ENCODE measurements at places on chromosomes 4 and X.

GRCh38 chrX:53116101-53116500 lies 22.2 kb downstream of the KANTR start:
- peak; percentile 88 for DNase-seq

DNA sequence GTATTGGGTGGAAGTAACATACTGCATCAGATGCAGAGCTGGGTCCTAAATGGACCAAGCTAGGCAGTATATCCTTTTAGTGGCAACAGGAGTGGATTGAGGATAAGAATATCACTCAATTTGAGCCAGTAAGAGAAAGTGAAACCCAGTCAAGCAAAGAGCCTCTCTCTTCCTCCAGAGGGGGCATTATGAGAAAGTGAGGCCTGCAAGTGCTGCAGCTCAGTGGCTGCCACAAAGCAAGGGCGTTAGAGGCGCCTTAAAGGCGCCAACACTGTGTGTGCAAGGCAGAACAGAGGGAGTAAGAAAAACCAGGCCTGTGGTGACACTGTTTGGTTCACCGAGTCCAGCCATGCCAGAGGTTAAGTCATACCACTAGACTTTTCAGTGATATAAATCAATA lies 17.5 kb downstream of the STX18 start:
- DNase-seq = no peak

DNA sequence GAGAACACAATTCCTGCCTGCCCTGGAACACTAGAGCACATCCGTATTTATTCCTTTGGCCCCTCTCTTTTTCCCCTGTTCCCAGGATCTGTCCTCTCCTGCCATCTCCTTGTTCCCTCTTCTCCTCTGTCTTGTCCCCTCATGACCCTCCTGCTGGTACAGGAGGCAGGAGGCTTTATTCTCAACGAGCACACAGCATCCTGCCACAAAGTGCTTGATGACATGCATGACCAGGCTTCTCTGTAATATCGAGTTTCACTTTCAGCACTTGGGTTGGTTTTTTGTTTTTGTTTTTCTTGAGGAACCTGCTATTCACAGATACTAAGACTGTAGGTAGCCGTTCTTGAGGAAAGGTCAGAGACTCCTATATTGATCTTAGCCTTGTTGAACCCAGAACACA lies 35.3 kb downstream of the NALF2 start:
- DNase-seq = no peak

GRCh38 chr4:1979477-1980196 lies 29.1 kb downstream of the NELFA start:
- no peak for DNase-seq

- DNase-seq = peak; percentile 90
Observed at GRCh38 chr4:16532240-16532970, 306.1 kb upstream of the TAPT1 start.

- no peak for DNase-seq
Observed at GRCh38 chrX:2317527-2318055, 183.2 kb downstream of the DHRSX start.

GRCh38 chrX:18617407-18617750 lies 54.5 kb downstream of the RS1 start:
- peak; percentile 54 for DNase-seq

- DNase-seq = peak; percentile 51
Observed at GRCh38 chrX:41406201-41406600, 40.9 kb upstream of the NYX start.

DNA sequence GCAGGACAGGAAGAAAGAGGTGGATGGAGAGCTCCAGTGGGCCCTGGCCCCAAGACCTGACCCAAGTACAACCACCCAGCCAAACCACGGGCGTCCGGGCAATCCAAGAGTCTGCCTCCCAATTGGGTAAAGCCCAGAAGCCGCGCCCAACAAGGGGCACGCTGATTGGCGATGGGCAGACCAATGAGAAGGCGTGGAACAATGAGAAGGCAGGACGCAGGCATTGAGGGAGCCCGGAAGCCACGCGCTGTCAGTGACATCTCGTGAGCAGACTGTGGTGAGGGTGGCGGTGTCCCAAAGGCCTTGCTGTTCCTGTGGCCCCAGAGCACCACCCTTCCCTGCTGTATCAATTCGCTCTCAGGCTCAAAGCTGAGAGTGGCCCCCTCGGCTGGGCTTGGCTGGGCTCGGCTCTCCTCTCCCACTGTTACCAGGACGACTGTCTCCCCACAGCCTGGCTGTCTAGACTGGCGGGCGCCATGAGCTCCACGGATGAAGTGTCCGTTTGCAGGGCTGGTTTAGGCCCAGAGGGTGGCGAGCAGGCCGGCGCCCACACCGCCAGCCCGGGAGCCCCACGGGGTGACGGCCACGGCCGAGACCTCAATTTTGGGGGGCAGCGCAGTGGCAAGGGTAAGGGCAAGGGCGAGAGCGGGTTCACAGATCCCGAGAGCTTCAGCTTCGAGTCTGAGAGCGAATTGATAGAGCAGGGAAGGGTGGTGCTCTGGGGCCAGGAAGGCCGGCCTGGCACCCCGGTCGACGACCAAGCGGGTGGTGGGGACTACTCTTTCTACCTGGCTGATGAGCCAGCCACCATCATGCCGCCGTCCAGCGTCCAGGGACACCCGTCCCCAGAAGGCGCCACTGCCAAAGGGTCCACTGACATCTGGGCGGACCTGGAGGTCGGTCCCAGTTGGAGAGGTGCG lies at the start of gene LOC101059915:
TSS of gene LOC101059915 (plus strand) at position 219 of the 920 bp plus-strand sequence.
- no peak for DNase-seq

- no peak for DNase-seq
Observed at GRCh38 chr4:98639523-98639922, 18.9 kb downstream of the TSPAN5 start.

- no peak for DNase-seq
Observed at GRCh38 chr4:40462326-40462725, 127.2 kb downstream of the CHRNA9 start.

DNA sequence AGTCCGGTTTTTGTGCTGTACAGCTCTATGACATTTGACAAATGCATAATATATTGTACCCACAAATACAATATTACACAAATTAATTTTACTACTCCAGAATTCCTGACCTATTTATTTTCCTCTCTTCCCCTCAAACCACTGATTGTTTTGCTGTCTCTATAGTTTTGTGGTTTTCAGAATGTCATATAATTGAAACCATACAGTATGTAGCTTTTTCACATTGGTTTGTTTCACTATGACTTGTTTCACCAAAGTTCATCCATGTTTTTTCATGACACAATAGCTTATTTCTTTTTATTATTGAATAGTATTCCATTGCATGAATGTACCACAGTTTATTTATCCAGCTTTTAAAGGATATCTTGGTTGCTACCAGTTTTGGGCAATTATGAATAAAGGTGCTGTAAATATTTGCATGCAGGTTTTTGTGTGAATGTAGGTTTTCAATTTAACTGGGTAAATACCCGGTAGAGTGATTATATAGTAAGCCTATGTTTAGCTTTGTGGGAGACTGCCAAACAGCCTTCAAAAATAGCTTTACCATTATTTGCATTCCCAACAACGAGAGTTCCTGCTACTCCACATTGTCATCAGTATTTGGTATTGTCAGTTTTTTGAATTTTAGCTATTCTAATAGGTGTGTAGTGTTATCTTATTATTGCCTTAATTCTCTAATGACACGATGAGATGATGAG lies 25.9 kb downstream of the RNF175 start:
- DNase-seq = peak; percentile 41

- no peak for DNase-seq
Observed at GRCh38 chrX:51395810-51396728, 63.4 kb downstream of the NUDT10 start.

DNA sequence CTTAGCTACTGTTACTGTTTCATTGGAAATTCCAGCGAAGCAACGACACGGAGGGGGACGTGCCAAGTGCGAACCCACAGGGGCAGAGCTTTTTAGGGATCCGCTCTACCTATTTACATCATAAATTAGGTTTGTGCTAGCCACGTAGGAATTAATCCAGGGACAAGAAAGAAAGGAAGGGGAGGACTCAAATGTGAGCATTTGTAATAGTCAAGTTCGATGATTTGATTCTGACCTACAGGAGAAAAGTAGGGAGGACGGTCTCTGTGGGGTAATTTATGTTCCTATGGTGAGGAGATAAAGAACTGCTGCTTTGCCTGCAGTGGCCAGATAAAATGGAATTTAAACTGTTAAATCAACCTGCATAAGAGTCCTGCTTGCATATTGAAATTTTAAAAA lies 1.7 kb downstream of the INTS6L start:
- DNase-seq = no peak

DNA sequence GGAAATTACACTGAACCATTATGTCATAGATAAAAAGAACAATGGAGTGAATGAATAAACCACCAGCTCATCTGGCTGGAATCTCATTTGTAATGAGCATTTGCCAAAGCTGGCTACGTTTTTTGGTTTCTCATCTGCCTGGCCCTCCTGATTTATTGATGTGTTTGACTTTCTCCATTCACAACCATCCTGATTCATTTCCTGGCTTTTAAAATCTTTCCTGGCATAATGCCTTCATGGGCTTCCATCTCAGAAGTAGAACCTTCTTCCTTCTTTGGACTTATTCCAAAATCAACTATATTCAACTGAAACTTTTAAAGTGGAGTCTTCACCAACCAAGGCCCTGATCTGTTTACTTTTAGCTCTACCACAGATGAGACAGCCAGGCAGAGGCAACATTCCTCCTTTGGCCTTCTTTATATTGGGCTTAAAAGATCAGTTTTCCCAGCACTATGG lies 36.0 kb upstream of the ARSJ start:
- DNase-seq = peak; percentile 99

- DNase-seq = no peak
Observed at GRCh38 chr4:23567338-23567737, 322.5 kb downstream of the PPARGC1A start.
